ENCODE measurements at places on chromosomes 4 and X.

- DNase-seq: no peak
Measured at GRCh38 chr4:152255437-152255836, 280.5 kb downstream of the FBXW7 start.

DNA sequence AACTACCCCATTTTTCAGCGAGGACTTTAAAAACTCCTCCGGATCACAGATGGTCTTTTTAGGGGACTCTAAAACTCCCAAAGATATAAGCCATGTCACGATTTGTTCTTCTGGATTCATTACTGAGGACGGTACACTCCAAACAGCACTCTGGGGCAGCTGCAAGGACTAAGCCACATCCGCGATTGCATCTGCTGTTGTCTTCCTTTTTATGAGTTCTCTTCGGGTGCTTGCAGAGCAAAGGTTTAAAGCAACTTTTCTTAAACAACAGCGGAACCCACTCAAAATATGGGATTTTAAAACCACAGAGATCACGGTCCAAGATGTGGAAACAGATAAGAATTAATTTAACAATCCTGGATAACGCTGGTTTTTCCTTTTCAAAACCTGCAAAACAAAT is at the start of gene ARHGEF6:
TSS of gene ARHGEF6 (minus strand) at position 170 of the 400 bp plus-strand sequence. CDS start at position 120, 50 bp downstream.
- peak; percentile 70 for DNase-seq

- no peak for DNase-seq
Measured at GRCh38 chr4:157293673-157294072, 73.1 kb downstream of the GRIA2 start.

DNA sequence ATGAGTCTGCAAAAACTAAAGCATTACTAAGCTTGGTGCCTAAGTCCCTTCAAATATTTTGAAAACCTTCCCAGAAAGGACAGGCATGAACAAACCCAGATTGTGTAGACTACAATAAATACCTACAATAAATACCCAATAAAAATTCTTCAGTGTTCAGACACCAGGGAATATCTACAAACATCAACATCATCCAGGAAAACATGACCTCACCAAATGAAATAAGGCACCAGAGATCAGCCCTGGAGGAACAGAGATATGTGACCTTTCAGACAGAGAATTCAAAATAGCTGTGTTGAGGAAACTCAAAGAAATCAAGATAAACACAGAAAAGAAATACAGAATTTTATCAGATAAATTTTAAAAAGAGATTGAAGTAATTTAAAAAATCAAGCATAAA is 57.8 kb upstream of the NLRP2B start:
- no peak for DNase-seq

- no peak for DNase-seq
Measured at GRCh38 chr4:158316264-158316663, 106.0 kb downstream of the TMEM144 start.

GRCh38 chrX:148567229-148567628 is 66.8 kb downstream of the AFF2 start:
- no peak for DNase-seq

GRCh38 chr4:26916195-26916594 is 55.6 kb downstream of the STIM2 start:
- DNase-seq: peak; percentile 52

DNA sequence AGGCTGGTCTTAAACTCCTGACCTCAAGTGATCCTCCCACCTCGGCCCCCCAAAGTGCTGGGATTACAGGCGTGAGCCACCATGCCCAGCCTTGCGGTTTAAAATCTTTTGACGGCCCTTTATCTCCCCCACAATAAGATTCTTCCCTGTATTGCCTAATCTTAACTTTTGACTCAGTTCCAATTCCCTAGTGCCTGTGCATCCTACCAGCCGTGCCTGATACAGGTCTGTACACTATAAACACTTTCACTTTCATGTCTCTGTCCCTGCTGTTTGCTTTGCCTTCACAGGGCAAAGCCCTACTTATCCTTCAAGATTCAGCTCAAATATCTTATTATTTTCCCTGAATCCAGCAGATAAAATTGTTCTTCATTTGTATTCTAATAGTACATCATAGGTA is 74.6 kb downstream of the WDR44 start:
- DNase-seq: no peak

DNA sequence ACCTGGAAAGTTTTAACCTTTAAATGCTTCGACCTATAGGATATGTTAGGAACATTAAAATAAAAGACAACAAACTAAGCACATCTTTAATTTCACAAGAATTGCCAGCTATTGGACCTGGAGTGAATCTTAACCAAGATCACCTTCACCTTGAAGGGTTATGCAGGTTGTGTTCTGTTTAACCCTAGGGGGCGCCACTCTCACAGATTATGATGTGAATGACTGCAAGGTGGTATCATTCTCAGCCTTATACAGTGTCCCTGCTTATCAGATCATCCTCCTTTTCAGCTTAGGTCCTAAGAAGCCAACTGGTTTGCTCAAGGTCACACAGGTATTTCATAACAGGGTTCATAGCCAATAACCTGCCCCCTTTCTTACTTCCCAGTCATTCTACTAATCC is 23.5 kb downstream of the INTS6L start:
- no peak for DNase-seq

- no peak for DNase-seq
Measured at GRCh38 chrX:147735364-147735763, 176.4 kb upstream of the FMR1 start.

- DNase-seq: no peak
Measured at GRCh38 chrX:40154250-40154852, 56.6 kb upstream of the BCOR start.

DNA sequence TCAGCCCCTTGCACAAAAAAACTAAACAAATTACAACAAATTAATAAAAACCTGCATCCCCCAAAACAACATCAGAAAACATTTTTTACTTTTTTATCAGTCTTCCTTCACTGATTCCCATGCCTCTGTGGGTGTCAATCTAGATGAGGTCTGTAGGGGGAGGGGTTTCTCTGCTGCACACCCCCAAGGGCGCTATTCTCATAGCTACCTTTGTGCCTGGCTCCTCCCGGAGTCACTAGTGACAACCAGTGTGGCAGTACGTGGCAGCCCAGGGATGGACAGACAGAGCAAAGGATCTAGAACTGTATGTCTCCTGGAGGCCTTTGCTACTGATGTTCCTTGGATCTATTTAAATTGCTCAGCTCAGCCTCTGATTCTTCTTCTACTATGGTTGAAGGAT is 228.1 kb upstream of the ANXA3 start:
- no peak for DNase-seq

DNA sequence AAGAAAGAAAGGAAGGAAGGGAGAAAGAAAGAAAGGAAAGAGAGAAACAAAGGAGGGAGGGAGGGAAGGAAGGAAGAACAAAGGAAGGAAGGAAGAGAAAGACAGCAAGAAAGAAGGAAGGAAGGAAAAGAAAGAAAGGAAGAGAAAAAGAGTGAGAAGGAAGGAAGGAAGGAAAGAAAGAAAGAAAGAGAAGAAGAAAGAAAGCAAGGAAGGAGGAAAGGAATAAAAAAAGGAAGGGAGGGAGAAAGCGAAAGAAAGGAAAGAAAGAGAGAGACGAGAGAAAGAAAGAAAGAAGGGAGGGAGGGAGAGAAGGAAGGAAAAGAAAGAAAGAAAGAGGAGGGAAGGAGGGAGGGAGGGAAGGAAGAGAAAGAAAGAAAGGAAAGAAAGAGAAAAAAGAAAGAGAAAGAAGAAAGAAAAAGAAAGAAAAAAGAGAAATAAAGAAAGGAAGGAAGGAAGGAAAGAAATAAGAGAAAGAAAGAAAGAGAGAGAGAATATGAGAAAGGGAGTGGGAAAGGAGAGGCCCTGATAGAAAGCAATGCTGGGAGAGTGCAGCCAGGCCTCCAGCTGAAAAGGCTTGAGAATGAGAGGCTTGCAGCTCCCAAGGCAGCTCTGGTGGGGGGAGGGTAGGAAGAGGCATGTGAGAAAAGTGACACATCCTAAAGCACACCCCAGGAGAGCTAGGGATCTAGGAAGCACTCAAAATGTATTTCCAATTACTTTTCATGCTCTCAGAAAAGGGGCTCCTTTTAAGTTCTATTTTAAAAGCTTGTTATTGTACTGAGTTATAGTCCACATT is 134.0 kb upstream of the ZIC3 start:
- DNase-seq: no peak

- DNase-seq: no peak
Measured at GRCh38 chrX:39063702-39064101, 262.4 kb downstream of the MID1IP1 start.

- DNase-seq: no peak
Measured at GRCh38 chr4:177376024-177376423, 66.2 kb downstream of the AGA start.

GRCh38 chrX:153878345-153878744 is 7.6 kb downstream of the L1CAM start:
- no peak for DNase-seq

GRCh38 chr4:68110441-68110840 is 19.2 kb downstream of the TMPRSS11F start:
- DNase-seq: no peak

DNA sequence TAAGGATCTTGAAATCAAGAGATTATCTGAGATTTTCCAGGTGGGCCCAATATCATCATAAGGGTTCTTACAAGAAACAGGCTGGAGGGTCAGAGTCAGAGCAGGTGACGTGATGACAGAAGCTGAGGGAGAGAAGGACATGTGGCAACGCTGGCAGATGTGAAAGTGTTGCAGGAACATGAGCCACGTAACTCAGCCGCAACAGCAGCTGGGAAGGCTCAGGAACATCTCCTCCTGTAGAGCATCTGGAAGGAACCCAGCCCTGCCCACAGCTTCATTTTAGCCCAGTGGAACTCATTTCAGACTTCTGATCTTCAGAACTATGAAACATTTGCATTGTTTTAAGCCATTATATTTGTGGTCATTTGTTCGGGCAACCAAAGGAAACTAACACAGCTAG is 156.3 kb upstream of the VEGFC start:
- DNase-seq: no peak

GRCh38 chrX:2871831-2872230 is 43.1 kb downstream of the GYG2 start:
- no peak for DNase-seq

- no peak for DNase-seq
Measured at GRCh38 chrX:135408794-135409193, 12.9 kb upstream of the SMIM10L2A start.

GRCh38 chrX:107324493-107325310 is 118.3 kb downstream of the DNAAF6 start:
- DNase-seq: no peak

- DNase-seq: no peak
Measured at GRCh38 chr4:85423431-85423830, 51.5 kb upstream of the ARHGAP24 start.

DNA sequence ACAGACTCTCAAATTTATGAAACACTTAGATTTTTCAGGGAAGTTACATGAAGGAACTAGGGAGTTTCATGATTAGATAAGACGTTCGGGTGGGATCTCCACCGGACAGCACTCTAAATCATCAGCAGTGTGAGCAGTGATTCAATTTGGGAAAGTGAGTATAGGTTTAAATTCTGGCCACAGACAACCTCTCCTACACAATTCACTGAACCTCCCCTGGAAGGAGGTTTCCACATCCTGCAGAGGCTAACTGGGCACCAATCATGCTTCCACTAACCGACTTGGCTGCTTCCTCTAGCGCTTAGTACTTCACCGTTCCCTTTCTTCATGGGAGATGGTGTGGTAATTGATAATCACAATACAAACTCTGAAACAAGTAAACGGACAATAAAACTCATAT is 5.6 kb downstream of the CXCL9 start:
- DNase-seq: no peak

- no peak for DNase-seq
Measured at GRCh38 chrX:40100537-40101429, 3.0 kb upstream of the BCOR start.

DNA sequence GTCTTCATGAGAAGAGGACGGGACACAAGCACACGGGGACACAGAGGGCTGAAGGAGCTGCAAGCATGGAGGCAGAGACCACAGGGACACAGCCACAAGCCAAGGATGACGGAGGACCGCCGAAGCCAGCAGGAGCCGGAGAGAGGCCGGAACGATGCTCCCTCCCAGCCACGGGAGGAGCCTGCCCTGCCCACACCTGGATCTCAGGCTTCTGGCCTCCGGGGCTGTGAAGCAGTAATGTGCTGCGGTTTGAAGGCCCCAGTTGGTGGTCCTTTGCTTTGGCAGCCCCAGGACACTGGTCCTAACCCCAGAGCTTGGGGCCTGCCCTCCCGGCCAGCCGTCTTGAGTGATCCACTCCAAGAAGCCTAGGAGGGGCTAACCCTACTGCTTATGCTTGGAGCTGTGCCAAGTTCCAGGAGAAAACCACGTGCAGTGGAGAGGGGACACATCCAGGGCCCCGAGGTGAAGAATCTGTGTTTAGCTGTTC is 85.9 kb downstream of the HMX1 start:
- no peak for DNase-seq

- DNase-seq: no peak
Measured at GRCh38 chr4:94419956-94420355, 31.8 kb upstream of the PDLIM5 start.

DNA sequence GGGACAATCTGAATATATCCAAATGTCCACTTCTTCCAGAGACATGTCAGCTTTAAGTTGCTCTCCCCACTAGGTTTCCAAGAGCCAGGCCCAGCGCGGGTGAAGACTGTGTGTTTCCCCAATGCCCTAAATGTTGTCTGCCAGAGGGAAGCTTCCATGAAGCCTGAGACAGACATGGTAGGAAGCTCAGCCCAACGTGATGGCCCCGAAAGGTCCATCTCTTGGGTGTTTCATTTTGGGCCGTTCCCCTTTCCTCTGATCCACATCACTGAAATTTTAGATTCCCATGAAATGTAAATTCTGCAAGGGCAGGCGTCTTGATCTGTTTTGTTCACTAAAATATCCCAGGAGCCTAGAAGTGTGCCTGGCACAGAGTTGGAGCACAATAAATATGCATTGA is 25.4 kb upstream of the PROM1 start:
- no peak for DNase-seq

GRCh38 chr4:155208258-155209054 is at the start of gene NPY2R:
Gene NPY2R (plus strand): TSS chr4:155208636. CDS start chr4:155213940, 5,304 bp downstream.
- DNase-seq: no peak

DNA sequence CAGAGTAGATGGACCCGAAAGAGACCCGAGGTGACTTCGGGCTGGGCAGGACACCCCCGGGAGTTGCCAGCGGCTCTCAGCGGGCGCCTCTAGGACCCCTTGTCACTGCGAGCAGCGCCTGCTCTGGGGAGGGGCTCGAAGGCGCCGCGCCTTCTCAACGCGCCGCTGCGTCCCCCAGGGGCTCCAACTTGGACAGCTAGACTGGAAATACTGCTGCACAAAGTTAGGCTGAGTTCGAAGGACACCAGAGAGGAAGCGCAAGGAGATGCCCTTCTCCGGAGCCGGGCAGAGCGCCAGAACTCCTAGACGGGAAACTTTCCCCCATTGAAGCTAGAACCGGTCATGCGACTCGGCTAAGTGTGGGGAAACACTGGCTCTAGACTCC is 493 bp upstream of the KCNIP4 start:
- DNase-seq: no peak

- DNase-seq: no peak
Measured at GRCh38 chr4:127145006-127145540, 487.7 kb upstream of the INTU start.

GRCh38 chr4:7357323-7357722 is 77.4 kb downstream of the PSAPL1 start:
- DNase-seq: no peak

GRCh38 chr4:17531538-17532285 is 16.7 kb downstream of the CLRN2 start:
- no peak for DNase-seq
